Stimulated activated CD8-positive, alpha-beta memory T cell treated with anti-CD3 and anti-CD28 coated beads, Interleukin-4, amount 100 ng/mL, for 4 hours (primary cell): ENCODE measurements at places on chromosomes 12 and 14.

- no peak for DNase-seq
Measured at GRCh38 chr14:24840204-24840893, 206.4 kb upstream of the GZMB start.

- DNase-seq, result no peak
Measured at GRCh38 chr12:94644141-94644979, 6.0 kb downstream of the TMCC3 start.

DNA sequence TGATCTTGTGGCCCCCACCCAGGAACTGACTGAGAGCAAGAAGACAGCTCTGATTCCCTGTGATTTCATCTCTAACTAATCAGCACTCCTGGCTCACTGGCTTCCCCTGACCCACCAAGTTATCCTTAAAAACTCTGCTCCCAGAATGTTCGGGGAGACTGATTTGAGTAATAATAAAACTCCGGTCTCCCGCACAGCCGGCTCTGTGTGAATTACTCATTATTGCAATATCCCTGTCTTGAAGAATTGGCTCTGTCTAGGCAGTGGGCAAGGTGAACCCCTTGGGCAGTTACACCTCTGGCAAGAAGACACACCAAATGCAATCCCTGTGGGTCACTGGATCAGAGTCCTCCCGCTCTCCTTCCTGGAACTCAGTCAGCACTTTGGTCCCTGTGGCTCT lies 21.3 kb downstream of the SLC7A7 start:
- no peak for DNase-seq

DNA sequence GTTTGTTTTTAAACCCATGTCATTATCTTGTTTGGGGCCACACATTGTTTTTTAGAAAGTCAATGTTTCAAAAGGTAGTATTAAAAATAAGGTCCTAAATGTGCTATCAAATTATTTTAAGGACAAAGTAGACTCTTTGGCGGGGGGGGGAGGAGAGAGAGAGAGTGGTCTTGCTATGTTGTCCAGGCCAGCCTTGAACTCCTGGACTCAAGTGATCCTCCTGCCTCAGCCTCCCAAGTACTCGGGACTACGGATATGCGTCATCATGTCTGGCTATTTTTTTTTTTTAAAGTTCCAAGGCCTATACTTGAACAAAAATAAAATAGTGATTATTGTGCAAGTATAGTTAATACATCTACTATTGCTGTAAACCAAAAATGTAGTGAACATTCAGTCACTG lies 26.2 kb downstream of the PAWR start:
- no peak for DNase-seq

GRCh38 chr12:1474041-1474573 lies 120.3 kb downstream of the FBXL14 start:
- DNase-seq, result no peak

DNA sequence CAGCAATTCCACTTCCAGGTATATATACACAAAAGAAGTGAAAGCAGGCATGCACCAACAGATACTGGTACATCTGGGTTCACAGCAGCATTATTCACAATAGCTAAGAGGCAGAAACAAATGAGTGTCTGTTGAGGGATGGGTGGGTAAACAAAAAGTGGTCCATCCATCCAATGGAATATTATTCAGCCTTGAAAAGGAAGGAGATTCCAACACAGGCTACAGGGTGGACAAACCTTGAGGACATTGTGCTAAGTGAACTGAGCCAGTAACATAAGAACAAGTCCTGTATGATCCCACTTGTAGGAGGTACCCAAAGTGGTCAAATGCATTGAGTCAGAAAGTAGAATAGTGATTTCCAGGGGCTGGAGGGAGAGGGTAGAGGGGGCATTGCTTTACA lies 27.6 kb upstream of the BEGAIN start:
- DNase-seq, result no peak

- DNase-seq, result no peak
Measured at GRCh38 chr12:68235576-68235975, 10.0 kb upstream of the IL26 start.

GRCh38 chr14:87896393-87897380 lies 96.3 kb downstream of the GALC start:
- no peak for DNase-seq

DNA sequence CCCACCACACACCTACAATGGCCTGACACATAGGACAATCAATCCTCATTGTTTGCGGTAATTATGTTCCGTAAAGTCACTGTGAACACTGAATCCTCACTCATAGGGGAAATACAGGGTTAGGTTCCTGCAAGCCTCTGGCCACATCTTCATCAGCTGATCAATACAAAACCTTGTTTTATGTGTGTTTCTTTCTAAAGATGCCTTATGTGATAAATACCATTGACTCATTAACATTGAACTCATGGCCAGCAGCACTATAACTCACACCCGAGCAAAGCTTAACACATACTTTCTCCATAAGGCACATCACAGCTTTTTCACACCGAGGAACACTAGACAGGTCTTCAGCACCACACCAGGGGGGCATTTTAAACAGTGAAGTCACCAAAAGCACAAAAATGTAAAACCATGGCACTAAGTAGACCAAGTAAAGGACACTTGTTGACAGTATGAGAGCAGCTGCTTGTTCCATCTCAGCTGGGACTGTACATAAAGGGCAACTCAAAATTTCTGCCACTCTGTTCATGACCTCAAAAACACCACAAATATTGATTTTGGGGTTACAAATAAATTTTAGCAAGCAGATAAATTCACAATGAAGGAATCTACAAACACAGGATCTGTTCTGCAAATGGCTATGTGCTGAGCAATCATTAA lies 60.5 kb downstream of the ESR2 start:
- DNase-seq, result no peak

DNA sequence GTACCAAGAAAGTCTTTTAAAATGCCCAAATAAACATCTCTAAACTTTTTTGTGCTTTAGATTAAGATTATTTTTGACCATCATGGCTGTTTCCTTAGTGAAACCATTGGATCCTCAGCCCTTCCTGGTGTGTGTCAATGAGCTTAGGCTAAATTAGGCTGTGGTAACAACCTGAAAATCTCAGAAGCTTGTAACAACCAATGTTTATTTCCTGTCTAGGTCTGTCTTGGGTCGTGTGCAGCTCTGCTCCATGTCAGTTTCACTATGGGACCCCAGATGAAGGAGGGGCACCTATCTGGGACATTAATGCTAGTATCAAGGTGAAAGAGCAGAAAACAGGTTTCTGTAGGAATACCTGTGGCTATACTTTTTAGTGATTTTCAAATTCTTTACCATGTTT lies 49.9 kb downstream of the KCNMB4 start:
- DNase-seq, result no peak

GRCh38 chr12:92649511-92650227 lies 53.1 kb upstream of the PLEKHG7 start:
- DNase-seq, result peak; percentile 29

GRCh38 chr12:66144791-66145754 lies 14.5 kb upstream of the LLPH start:
- no peak for DNase-seq

- no peak for DNase-seq
Measured at GRCh38 chr12:81949416-81949815, 190.3 kb upstream of the PPFIA2 start.

GRCh38 chr12:643475-644302 lies 19.6 kb downstream of the NINJ2 start:
- DNase-seq, result no peak

DNA sequence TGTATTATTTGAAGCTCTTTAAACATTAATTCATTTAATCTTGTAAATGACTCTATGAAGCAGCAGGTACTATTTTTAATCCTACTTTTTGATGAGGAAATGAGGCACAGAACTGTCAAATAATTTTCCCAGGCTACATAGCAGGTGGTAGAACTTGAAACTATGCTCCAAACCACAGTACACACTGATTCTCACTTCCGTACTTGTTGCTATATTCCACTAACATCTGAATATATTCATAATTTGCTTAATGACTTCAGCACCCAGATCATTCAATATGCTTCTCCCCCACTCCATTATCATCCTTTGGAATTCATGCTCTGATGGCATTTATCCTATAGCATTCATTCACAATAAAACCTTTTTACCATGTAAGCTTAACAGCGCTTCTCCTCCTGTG lies 4.9 kb downstream of the ERGIC2 start:
- no peak for DNase-seq

DNA sequence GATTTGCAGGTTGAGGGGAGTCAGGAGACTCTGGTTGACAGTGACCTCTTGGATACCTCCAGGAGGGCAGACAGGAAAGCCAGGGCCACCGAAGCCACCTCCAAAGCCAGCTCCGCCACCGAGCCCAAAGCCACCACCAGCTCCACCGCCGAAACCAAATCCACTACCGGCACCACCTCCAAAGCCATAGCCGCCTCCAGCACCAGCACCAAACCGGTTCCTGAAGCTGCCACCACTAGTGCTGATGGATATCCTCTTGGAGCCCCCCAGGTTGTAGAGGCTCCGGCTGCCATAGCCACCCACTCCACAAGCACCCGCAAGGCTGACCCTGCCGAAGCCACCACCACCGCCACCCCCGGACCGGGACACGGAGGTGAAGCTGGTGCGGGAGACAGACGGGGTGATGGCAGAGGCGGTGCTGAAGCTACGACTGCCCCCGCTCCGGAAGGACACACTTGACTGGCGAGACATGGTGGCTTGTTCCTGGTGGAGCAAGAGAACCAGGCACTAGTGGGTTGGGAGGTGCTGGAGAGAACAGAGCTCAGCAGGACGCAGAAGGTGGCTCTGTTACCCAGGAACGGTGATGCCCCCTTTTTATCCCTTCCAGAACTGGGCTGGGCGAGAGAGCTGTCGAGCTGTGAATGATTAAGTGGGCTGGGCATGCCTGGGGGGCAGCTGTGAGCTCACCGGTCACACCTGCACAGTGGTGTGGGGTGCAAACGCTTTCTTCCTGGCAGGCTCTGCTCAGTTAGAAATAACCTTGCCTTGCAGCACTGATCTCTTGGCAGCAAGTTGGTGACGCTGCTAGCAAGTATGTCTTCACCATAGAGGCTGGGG lies at the start of gene KRT5:
Gene KRT5, minus strand, starts transcription at position 569 of the 837 bp plus-strand sequence. Its CDS starts 98 bp downstream, at position 471.
- no peak for DNase-seq

DNA sequence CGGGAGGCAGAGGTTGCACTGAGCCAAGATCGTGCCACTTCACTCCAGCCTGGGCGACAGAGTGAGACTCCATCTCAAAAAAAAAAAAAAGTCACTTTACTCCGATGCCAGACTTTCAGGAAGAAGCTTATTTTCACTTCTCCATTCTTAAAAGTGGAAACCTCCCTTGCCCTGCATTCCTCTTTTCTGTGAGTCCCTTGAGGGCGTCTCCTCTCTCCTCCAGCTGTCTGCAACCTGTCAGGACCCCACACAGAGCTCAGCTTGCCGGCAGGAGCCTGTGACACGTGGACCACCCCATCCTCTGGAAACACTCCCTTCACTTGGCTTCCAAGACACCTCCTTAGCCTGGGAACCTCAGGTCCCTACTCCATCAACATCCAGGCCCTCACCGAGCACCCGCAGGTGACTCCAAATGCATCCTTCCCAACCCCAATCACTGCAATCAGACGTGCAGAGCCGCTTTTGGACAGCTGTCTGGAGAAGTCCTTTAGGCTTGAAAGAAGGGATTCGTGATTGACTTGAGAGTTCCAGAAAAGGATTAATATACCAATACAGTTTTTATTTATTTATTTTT lies 34.3 kb downstream of the SLC15A4 start:
- DNase-seq, result no peak
